Sciatic nerve (tissue), 2 donors: ENCODE measurements at places on chromosomes 13 and 19.

GRCh38 chr19:18307271-18307681 lies 15.6 kb downstream of the LSM4 start:
- DNase-seq = no peak

DNA sequence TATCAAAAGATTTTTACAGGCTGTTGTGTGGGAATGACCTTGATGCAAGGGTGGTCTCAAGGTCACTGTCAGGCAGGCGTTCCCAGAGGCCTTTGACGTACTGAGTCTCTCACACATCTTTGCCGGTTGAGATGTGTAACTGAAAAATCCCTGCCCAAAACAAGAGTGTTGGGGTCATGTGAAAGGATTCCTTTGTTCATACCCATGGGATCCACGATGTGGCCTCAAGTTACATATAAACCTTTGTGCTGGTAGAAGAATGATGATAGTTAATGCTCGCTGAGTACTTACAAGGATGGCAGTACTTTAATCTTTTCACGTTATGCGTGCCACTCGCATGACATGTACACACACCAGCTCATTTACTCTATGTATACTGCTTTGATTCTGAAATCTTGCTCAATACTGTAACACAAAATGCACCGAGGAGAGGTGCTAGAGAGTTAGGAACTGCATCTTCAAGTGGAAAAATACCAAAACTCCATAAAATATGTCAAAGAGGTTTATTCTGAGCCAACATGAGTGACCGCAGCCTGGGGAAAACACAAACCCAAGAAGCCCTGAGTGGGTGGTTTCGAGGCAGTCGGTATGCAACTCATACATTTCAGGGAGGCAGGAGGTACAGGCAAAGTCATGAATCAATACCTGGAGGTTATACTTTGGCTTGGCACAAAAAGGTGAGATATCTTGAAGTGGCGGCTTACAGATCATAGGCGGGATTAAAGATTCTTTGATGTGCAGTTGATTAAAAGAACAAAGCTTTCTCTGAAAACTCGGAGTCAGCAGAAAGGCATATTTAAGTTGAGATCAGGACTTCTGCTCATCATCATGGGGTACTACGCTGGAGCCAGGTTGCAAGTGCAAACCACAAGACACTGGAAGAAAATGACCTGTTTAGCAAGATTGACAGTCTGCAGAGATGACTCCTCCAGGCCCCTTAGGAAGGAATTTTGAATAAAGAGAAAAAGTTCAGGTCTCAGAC lies 87.4 kb upstream of the ARHGEF7 start:
- no peak for DNase-seq

- no peak for DNase-seq
These were observed 431.1 kb downstream of the EFNB2 start for GRCh38 chr13:106104281-106104901.

DNA sequence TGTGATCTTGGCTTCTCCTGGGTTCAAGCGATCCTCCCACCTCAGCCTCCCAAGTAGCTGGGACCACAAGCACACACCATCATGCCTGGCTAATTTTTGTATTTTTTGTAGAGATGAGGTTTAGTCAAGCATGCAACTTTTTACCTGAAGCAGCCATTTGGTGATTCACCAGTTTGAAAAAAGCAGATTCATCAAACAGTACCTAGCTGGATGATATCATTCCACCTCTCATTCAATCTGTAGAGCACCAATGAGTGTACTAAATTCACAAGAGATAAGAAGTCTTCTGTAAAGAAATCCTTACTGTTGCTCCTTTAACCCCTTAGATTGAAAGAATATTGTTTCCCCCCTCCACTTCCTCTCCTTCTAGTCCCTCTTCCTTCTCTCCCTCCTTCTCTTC lies 261.1 kb upstream of the RFC3 start:
- no peak for DNase-seq

DNA sequence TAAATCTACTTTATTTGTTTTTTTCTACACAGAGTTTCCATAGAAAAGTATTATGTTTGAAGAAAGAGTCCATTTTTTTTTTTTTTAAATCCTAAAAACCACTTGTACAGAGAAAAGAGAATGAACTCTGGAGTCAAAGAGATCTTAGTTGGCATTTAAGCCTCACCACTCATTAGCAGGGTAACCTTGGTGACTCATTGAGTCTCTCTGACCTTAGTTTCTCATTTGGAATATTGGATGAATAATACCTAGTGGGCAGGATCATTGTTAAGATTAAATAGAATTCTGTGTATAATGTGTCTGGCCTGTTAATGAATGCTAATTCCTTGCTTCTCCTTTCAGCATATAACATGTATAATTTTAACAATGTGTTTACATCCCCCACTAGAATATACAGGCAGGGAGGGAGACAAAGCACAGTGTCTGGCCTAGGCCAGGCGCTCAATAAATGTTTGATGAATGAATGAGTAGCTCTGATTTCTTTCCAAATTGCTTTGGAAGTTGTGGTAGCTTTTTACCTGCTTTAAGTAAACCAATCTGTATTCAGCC lies 48.7 kb upstream of the MYCBP2 start:
- no peak for DNase-seq

GRCh38 chr13:84661718-84662117 lies 779.4 kb upstream of the SLITRK1 start:
- no peak for DNase-seq

- DNase-seq = no peak
These were observed 27.2 kb downstream of the CEACAM8 start for GRCh38 chr19:42567567-42567966.

DNA sequence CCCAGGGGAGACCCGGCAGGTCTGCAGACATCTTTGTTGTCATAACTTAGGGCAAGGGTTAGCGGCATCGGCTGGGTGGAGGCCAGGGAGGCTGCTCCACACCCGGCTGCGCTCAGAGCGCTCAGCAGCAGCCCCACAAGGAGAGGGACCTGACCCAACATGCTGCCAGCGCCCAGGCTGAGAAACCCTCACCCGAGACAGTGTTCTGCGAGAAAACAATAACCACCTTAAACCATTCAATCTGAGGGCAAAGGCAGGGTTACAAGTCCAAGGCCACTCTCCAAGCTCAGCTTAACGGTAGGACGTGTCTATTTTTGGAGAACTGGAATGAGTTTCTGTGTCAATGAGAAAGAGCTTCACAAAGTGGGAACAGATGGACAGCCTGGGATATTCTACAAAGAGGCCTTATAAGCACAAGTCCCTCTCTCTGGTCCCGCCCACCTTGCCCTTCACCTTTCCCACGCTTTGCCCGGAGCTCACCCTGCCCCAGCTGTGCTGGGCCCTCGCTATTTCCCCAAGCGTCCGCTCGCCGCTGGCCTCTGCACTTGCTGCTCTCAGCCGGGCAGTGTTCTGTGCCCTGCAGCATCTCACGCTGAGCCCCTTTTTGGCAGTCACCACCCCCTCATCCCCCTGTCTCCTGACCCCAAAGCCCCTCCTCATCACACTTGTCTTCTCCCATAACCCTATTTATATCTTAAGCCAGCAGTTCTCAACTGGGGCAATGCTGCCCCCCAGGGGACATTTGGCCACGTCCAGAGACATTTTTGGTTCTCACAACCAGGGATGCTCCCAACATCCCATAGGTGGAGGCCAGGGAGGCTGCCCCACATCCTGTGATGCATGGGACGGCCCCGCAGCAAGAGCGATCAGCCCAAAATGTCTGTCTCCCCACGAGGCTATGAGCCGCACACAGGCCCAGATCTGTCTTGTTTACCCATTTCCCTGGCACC lies 17.6 kb downstream of the PPP1R12C start:
- no peak for DNase-seq

GRCh38 chr19:39398297-39398864 lies 7.2 kb downstream of the MED29 start:
- DNase-seq = peak; percentile 83

DNA sequence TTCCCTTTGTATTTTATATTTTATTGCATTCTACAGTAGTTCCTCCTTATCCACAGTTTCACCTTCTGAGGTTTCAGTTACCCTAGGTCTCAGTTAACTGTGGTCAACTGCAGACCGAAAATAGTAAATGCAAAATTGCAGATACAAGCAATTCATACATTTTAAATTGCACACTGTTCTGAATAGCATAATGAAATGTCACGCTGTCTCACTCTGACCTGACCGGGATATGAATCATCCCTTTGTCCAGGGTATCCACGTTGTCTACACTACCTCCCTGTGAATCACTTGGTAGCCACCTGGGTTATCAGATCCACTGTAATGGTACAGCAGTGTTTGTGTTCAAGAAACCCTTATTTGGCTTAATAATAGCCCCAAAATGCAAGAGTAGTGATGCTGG lies 325.0 kb downstream of the DNAJC15 start:
- DNase-seq = no peak

DNA sequence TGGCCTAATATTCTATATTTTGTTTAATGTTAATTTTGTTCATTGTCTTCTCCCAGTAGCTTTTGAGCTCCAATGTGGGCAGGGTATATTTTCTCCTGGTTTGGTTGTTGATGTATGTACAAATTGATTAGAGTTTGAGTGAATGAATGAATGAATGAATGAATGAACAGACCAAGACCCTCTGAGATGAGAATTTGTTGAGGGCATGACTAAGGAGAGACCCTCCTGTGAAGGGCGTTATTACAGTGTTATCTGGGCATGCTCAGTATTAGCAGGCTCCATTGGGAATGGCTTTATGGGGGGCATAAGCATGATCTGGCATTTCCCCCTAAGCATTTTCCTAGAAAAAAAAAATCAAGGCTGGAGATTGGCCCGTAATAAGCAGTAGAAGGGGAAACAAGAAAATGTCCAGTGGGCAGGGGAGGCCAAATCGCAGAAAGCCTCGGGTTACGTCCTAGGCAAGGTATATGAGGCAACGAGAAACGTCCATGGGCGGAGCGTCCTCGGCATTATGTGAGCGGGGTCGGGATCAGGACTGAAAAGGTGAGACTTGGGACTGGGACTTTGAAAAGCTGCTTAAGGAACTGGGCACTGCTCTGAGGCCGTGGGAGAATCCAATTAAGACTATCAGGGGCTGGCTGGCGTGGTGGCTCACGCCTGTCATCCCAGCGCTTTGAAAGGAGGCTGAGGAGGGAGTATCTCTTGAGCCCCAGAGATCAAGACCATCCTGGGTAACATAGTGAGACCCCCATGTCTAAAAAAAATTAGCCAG lies 904 bp upstream of the ARHGAP33 start:
- DNase-seq = no peak

DNA sequence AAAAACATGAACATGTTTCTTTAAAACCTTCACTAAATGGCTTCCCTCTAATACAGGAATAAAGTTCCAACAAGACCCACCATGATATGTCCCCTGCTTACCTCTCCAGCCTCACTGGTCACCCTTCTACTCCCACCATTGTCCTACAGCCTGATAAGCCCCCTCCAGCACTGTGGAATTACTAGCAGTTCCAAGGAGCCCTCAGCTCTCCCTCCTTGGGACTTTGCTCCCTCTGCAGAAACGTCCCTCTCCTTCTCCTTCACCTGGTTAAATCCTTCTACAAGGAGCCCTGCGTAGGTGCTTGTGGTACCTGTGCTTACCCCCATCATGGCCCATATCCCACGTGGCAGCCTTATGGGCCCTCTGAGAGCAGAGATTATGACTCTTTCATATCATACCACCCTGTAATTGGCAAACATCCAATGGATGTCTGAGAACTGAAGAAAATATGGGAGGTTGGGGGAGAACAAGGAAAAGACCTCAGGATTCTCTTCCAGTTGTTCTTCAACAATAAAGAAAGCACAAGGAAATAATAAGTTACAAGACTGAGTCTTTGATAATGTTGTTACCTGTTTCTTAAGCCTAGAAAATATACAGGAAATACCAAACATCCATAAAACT lies 26.1 kb upstream of the DOCK9 start:
- no peak for DNase-seq

DNA sequence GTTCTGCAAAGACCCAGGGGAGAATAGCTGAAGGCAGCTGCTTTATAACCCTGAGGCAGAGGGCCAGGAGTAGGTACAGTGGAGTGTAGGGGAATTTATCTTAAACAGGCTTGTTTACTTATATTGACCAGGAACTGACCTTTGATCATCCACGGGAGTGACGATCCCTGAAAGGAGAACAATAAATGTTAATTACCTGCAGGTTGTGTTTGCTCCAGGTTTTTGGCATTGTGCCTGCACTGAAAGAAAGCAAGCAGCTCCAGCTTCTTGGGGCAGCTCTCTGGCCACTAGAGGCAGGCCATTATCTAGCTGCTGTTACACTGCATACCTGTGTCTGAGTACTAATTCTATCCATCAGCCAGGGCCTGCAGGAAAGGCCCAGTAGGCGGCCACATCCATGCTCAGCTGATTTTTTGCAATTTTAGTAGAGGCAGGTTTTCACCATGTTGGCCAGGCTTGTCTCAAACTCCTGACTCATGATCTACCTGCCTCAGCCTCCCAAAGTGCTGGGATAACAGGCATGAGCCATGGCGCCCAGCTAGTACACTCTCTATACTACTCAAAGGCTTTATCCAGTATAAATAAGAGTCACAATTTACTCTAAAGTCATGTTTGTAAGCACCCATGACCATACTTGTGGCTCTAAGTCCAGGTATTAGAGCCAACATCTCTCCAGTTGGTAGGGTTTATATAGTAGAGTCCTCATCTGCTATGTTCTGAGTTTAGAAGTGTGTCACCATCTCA lies 8.5 kb upstream of the ZNF91 start:
- no peak for DNase-seq

- DNase-seq = peak; percentile 94
These were observed 2.9 kb downstream of the NUMBL start for GRCh38 chr19:40687525-40688016.

- no peak for DNase-seq
These were observed 20.7 kb downstream of the SH3GL1 start for GRCh38 chr19:4379383-4380253.
